Natural killer cell (primary cell): ENCODE measurements at places on chromosomes 6 and 20.

DNA sequence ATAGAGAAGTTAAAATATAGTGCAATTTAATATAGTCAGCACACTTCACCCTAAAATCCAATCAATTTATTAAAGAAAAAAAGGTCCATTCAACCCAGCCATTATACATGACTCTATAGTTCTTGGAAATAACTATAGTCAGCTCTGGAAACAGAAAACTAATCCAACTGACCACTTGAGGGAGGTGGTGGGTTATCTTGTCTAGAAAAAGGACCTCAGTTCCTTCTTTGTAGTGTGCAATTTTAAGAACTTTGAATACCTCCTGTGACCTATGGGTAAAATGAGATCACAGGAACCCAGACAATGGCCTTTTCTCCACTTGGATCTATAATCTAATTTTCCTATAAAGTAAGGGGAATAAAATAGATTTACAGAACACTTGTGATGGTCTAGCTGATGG, 163.6 kb upstream of the CENPW start:
- DNase-seq, result no peak

GRCh38 chr6:103113416-103113815, 1719.9 kb downstream of the GRIK2 start:
- DNase-seq, result no peak

DNA sequence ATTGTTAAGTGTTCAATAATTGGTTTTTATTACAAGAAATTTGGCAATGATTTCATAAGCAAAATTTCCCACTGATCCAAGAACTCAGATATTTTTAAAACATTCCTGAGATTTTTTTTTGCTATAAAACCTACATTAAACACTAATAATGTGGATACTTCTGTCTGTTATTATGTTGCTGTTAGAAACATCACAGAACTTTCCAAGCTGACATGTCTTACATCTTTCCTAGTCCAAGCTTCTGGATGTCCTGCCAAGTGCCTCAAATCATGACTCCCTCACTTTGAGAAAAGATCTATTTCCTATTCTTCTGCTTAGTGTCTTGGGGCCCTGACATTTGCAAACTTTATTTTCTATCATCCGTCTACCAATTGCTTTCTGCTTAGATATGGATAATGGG, 110.8 kb downstream of the RFPL4B start:
- no peak for DNase-seq

DNA sequence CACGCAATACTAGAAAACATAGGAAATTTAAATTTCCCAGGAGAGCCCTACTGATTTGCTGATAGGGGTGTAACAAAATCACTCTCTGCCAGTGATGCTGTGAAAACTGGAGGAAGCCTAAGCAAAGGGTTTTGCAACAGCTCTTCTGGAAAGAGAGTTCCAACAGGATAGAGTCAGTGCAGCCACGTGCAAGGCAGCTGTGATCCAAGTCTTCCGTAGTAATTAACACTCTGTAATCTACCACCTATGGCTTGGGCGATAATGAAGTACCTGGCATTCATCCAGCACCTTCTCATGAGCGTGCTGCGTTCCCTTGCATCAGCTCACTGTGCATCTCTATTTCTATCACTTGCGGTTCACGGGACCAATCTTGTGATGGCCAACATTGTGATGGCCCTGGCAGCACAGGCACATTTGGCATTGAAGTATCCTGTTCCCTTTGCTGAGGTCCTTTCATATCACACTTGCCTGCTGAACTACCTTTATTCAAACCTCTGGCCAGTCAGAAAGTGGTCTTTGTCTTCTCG, 48.2 kb downstream of the IRF4 start:
- no peak for DNase-seq

DNA sequence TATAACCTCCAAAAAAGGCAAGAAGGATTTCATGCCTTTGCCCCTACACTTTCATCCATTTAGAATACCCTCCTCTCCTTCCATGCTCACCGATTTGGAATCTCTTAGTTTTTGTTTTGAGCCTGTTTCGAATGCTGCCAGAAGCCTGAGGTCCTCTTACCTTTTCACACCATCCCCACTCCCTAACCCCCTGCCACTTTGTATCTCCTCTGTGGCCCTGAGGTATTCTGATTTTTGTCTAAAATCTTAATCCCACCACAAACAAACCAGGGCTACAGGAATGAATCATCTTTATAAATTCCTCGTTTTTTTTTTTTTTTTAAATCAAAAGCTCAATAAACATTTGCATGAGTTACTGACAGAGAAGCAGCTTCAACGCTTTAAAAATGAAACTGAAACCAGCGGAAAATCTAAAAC, 1.6 kb upstream of the RPS12 start:
- no peak for DNase-seq

- DNase-seq, result no peak
Observed at GRCh38 chr6:14524319-14524718, 406.7 kb downstream of the CD83 start.

DNA sequence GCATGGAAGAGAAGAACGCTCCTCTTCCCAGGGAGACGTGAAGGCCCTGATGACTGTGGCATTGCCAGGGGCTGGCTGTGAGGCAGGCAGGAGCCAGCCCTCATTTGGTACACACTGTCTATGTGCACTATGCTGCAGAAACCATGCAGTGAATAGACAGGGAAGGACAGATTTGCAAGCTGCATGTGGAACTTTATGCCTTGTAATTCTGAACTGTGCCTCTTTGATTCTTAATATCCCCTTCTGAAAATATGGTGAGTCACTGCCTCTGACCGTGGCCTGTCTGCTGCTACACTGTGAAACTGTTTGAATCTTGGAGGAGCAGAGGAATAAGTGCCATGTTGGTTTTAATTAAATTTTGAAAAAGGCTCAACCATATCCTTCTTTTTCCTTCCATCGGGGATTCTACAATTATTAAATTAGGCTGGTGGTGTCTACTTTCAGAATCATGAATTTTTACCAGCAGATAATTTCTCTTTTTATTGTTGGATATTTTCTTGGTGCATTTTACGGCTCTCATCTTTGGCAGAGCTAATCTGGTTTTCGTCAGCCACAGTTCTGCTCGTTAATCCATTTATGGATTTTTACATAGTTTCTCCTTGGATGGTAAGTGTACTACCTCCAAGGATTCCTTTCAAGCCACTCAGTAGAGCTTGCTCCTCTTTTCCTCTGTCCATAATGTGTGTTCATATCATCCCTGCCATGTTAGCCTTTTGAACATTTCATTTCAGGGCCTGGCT, 301.0 kb upstream of the SLC35B3 start:
- no peak for DNase-seq

DNA sequence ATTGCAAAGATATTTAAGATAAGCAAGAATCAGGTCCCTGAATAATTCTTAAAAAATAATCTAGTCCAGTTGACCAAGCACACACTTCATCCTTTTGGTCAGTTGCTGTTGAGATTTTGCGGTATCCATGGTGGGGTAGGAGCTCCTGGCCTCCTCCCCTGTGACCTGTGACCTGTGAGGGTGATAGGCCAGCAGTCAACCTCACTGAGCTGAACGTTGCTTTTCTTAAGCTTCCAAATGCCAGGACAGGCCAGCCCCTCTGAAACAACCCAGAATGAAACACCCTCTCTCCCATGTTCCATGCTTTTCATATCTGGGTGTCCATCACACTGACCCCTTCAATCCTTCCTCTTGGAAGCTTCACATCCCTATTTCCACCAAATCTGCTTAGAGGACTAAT, 164.9 kb downstream of the THBS2 start:
- DNase-seq, result no peak

GRCh38 chr6:37417393-37417792, 15.6 kb upstream of the CMTR1 start:
- DNase-seq, result no peak

DNA sequence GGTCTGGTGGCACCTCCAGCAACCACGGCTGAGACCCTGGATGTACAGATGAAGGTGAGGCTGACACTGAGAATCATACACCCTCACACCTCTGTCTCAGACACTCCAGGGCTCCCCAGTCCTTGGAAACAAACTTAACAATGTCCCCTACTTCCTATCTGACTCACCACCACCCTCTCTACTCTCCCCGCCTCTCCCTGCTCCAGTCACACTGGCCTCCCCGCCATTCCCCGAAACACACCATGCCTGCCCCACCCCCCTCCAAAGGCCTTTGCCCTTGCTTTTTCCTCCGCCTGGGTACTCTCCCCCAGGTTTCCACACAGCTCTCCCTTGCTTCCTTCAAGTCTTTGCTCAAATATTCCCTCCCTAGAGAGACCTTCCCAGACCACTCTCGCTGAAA, 16.3 kb downstream of the BPI start:
- no peak for DNase-seq

- DNase-seq, result no peak
Observed at GRCh38 chr6:154661768-154662167, 71.4 kb upstream of the SCAF8 start.

GRCh38 chr6:128508588-128509296, 11.7 kb downstream of the PTPRK start:
- DNase-seq, result no peak

GRCh38 chr6:14927398-14927797, 318.5 kb upstream of the JARID2 start:
- DNase-seq, result no peak

DNA sequence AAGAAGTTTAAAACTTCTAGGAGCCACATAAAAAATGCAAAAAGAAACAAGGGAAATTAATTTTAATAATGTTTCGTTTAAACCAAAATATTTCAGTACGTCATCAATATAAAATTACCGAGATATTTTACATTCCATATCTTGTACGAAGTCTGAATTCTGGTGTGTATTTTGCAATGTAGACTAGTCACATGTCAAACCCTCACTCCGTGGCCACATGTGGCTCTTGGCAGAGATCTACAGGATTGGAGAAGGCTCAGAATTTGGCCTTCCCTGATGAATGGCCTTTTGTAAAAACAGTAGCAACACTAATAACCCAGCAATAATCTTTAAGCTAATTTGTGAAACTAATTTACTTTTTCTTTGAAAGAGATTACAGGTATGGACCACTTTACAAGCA, 217.1 kb downstream of the PRL start:
- DNase-seq, result no peak

DNA sequence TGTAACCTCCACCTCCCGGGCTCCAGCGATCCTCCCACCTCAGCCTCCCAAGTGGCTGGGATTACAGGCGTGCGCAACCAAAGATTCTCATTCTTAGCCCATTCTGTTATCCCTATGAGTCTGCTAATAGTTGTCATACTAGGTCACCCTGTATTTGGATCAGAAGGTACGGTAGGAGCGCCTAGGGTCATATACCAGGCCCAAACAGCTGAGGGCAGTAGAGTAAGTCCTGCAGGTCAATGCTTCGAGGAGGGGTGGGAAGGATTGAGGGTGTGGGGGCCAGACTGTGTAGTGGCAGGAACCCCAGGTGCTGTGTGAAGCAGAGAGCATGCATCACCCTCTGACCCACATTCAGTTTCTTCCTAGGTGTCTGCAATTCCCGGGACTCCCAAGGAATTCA, 22.7 kb upstream of the POU5F1 start:
- DNase-seq, result no peak

DNA sequence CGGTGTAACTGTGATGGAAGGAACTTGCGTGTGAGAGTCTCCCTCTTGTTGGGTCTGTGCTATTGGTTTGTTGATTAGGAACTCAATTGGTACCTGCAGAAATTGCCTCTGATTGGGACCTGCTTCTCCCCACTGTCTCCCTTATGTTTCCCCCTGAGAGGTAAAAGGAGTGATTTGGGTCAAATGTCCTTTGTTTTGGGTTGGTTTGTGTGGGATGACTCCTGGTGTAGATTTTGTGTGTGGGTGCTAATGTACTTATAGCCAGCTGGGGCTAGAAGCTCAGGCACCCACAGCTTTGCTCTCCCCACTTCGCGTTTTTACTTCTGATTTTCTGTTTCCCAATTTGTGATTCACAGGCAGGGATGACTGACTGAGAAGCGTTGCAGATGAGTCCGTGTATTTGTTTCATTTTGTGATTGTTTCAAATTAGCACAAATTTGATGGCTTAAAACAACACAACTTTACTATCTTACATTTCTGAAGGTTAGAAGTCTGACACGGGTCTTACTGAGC, 79.1 kb downstream of the UTRN start:
- DNase-seq, result no peak

GRCh38 chr6:92069781-92070180, 1349.6 kb downstream of the EPHA7 start:
- DNase-seq, result no peak

DNA sequence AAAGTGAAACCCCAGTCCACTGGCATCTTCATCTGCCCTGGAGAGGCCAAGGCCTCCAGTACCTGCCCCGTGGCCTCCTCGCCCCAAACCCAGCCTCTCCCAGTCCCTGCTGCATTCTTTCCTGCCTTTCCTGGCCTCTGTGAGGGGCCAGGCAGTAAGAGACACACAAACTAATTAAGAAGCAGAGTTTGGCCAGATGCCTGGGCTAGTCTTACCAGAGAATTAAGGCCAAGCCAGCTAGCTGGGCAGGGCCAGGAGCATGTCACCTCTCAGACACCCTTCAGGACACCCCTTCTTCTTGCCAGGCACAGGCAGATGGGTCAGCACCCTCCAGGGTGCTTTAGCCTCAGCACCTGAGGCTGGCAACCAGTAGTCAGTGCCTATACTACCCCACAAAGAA, 2.4 kb downstream of the MDGA1 start:
- DNase-seq, result no peak

- no peak for DNase-seq
Observed at GRCh38 chr20:4195499-4195898, 180.1 kb upstream of the RNF24 start.

DNA sequence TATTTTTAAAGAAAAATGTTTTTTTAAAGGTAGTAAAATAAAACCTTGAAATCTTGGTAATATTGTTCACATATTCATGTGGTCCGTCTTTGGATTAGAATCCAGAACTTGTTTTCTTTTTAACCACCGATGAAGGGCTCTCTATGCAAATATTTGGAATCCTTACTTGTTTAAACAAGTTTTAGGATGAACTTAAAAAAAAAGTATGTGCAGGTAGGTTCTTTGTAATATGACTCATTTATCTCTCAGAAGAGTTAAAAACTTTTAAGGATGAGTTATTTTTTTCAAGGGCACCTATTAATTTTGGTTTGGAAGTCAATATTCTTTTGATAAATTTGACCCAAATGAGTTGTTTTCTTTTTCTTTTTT, 8.9 kb downstream of the DSP start:
- no peak for DNase-seq

- DNase-seq, result no peak
Observed at GRCh38 chr6:24749297-24749696, 25.4 kb upstream of the GMNN start.

GRCh38 chr20:10321138-10321717, 102.6 kb downstream of the SNAP25 start:
- DNase-seq, result no peak

DNA sequence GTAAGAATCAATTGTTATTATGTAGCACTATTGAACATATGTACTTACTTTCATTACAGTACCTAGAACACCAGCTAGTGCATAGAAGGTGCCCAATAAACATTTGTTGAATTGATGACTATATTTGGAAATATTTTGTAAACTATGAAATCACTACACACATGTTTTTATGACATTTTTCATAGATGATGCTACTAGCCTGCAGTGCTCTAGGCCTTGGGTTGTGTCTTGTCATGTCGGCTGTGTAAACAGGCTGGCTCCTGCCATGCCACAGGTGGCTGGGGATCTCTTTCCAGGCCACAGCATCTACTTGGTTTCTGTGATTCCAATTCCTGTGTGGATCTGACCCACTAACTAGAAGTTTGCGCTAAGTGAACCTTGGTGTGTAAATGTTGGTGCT, 43.3 kb upstream of the EDN1 start:
- no peak for DNase-seq

GRCh38 chr20:40692240-40693011, 3.4 kb upstream of the MAFB start:
- no peak for DNase-seq

- DNase-seq, result no peak
Observed at GRCh38 chr6:88662653-88663174, 300.7 kb downstream of the RNGTT start.

- no peak for DNase-seq
Observed at GRCh38 chr6:31952140-31952805, 6.4 kb downstream of the CFB start.
